Mesenteric fat pad (tissue), 1 donor: ENCODE measurements at places on chromosomes 6 and 20. TPM values are rescaled to one million over a fixed set of nuclear protein-coding genes. Genes with fewer than 3 reads are reported as not detected.

DNA sequence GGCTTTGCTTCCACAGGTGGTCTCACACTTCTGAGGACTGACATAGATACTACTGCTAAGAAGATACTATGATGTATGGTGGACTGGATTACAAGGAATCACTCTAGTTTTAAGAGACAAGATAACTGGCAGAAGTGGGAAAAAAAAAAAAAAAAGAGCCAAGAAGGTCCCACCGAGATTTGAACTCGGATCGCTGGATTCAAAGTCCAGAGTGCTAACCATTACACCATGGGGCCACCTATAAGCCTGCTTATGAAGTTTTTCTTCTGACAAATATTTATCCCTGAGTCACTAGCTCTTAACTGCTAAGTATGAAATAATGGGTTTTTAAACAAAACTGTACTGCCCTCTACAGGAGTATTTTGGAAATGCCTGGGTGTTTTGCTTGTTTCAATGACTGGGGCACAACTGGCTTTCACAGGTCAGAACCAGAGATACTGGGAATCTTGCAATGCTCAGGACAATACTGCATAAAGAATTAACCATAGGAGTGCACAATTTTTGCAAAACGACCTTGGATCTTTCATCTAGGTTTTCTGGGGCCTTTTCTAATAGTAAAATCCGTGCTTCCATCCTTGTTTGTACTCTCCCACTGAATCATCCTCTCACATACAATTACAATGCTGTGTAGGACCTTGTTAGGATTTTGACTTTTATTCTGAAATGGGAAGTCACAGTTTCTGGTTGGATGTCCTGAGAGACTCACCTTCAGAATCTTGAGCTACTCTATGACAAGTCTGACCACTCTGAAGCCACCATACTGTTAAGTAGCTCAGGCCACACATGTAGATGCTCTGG lies 116.3 kb downstream of the OR2B2 start:
- no peak for DNase-seq

- DNase-seq = no peak
Measured at GRCh38 chr6:71199736-71200135, 88.9 kb upstream of the OGFRL1 start.

Gene TAAR8
- not detected for total RNA-seq

Gene KIF13A
- 48.5 TPM for total RNA-seq

Gene CDH4
- total RNA-seq = not detected

Gene MYL9
- total RNA-seq = 518 TPM

Gene PROKR2
- total RNA-seq = not detected

Gene EIF2S2
- 64.5 TPM for total RNA-seq
